ENCODE measurements at places on chromosomes 3 and 15. TPM values are rescaled to one million over a fixed set of nuclear protein-coding genes. Genes with fewer than 3 reads are reported as not detected.

DNA sequence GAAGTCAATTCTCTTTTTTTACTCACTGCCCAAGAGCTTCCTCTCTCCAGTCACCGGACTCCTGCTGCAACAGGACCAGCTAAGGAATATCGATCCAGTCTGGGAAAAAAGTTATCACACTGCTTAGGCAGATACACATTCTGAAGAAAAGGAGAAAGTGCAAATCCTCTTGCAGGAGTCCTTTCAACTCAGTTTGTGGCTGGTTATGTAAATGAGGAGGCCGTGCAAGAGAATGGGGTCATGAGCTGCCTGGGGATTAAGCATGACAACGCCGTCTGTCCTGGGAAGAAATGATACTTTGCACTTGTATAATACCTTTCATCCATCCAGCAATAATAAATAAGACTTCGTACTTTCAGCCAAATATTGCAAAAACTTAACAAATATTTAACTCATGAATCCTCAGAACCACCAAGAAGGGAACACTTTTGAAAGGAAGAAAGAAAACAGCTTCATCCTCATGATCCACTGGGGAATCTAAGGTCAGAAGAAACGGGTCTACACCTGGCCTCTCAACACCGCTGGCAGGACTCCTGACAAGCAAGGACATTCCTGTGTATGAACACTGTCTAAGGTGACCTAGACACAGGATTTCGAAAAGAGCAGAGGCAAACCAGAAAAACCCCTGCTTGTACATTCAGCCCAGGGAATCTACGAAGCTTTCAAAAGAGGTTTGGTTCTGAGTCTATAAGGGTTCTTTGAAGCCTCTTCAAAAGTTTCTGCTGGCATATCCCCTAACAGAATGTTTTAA lies 13.1 kb upstream of the WWTR1 start:
- DNase-seq, result no peak

The ONECUT1 gene
- total RNA-seq, result not detected

DNA sequence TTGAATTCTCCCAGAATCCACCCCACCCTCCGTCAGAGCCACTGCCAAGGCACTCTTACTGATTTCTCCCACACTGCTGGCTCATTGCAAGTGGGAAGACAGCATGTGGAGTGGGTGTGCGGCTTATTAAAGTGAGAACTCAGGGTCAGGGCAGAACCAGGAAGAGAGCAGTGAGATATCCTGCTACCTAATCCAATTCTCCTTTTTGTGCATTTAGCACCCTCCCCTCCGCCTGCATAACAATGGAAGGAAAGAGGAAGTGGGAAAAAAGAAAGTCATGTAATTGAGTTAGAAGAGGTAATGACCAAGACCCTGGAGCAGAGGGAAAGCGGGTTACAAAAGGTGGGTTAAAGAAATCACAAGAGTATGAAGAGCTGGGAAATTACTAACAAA lies 27.8 kb upstream of the PIK3CB start:
- DNase-seq, result no peak

DNA sequence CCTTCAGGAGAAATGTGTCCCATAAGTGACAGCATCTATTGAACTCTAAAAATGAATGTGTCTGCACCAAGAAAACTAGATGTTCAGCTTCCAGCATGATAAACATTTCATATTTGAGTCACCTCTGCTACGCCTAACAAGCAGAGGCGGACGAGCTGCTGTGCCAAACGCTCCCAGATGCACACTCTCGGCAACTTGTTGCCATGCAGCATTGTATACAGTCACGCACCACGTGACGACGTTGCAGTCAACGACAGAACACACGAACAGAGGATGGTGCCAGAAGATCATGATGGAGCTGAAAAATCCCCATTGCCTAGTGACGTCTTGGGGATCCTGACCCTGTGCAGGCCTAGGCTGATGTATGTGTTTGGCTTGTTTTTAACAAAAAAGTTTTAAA lies 137.5 kb downstream of the XXYLT1 start:
- peak; percentile 74 for DNase-seq

DNA sequence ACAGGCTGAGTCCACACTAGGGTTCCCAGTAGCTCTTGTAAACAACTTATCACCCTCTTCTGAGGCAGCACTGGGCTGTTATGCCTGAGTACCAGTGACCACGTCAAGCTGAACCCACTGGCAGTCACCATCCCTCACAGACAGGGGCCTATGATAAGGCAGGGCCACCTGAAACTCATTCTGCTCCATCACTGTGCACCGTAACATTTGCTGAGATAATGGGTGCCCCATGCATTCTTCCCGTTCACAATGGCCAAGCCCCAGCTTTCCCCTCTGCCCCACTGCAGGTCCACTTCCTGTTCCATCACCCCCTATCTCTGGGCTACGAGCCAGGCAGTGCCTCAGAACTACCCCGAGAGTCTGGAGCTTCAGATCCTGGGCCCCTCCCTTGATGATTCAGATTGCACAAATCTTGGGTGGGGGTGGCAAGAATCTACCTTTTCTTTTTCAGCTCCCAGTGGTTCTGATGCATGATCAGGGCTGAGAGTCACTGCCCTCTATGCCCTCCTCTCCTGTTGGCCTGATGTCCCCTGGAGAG lies 158.0 kb downstream of the RAB11A start:
- no peak for DNase-seq

The ZPLD1 gene
- total RNA-seq, result 0.28 TPM

GRCh38 chr3:191254098-191254873 lies 55.2 kb downstream of the OSTN start:
- DNase-seq, result no peak

GRCh38 chr3:187618722-187619121 lies 51.5 kb downstream of the SST start:
- DNase-seq, result no peak

The SCG5 gene
- total RNA-seq, result 4.2 TPM

GRCh38 chr3:193556841-193557240 lies 2.1 kb upstream of the ATP13A4 start:
- no peak for DNase-seq

DNA sequence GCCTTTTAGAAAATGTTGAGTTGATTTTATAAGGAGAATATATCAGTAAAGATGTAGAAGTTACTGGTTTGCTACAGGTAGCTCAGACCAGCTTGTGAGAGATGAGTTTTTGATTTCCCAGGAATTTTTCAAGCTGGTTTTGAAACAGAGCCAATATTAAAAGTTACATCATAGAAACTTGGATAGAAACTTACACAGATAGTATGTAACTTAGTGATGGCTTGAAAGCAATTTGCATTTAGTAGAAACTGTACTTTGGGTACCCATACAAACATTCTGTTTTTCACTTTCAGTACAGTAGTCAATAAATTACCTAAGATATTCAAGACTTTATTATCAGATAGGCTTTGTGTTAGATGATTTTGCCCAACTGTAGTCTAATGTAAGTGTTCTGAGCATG lies 93.4 kb downstream of the RBMS3 start:
- no peak for DNase-seq

GRCh38 chr15:48643776-48644466 lies 1.6 kb downstream of the FBN1 start:
- DNase-seq, result no peak

GRCh38 chr15:84033793-84034553 lies 201.6 kb upstream of the GOLGA6L4 start:
- no peak for DNase-seq

DNA sequence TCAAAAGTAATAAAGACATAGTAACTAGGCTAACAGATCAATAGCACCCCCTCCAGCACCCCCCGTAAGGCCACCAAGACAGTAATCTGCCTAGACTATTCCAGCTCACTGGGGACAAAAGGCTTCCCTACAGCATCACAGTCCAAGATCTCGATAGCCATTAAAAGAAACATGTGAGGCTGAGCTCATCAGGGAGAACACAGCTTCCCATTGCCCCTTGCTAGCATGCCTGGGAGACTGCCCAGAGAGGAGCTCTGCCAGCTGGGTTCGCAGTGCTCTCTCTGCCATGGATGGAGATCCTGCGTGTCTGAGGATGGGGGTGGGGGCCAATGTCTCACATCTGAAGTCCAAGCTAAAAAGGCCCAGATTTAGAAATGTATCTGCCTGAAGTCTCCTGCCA lies 17.8 kb downstream of the LRIG1 start:
- peak; percentile 55 for DNase-seq

- no peak for DNase-seq
Observed at GRCh38 chr15:93241696-93242585, 152.9 kb upstream of the RGMA start.

GRCh38 chr3:183129243-183129642 lies 29.9 kb upstream of the MCCC1 start:
- no peak for DNase-seq

DNA sequence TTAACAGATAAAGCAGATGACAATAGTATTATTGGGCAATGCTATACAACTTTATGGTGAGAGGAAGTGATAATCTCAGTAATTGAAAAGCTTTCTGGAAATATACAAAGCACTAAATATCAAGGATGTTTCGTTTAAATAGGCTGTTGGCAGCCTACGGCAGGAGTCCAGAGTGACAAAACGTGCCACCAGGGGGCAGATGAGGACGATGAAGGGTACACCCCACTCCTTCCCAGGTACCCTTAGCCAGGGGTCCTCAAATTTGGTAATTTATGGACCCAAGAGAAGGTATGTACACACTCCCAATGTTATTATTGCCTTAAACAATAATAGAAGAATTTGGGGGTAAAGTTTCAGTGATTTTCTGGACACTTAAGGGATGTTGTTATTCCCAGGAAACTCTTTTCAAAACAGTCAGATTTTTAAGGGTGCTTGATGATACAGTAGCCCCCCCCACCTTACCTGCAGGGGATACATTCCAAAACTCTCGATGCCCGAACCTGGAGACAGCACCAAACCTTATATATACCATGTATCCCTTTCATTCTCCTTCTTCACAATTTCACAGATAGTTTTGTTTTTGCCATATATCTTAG lies 1.4 kb upstream of the MAGEL2 start:
- DNase-seq, result peak; percentile 23

DNA sequence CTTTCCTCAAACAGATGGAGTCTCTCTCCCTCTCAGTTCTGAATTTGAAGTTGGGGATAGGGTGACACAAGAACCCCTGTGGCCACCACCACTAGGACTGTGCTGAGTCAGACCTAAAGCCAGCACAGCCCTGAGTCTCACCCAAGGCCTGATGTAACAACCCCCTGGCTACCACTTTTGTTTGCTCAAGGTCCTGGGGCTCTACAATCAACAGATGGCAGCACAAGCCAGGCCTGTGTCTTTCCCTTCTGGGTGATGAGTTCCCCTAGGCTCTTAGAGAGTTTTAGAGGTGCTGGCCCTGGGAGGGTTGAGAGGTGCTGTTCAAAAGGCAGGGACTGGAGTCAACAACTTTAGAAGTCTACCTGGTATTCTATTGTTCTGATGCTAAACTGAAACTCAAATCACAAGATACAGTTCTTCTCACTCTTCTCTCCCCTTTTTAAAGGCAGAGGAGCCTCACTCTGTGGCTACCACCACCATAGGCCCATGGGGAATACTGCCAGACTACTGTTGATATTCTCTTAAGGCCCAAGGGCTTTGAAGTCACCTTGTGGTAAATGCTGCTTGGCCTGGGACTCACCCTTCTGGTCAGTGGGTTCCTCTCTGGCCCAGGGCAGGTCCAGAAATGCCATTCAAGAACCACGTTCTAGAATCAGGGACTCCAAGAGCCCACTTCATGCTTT lies 6.5 kb downstream of the OR5K4 start:
- DNase-seq, result no peak

GRCh38 chr15:42691308-42691707 lies 45.6 kb downstream of the CDAN1 start:
- no peak for DNase-seq

- DNase-seq, result no peak
Observed at GRCh38 chr15:36817776-36818175, 238.3 kb downstream of the CDIN1 start.
